IMR-90 (cell line): ENCODE measurements at places on chromosomes 13 and 19.

- no peak for DNase-seq
Observed at GRCh38 chr19:51771376-51772130, 10.6 kb downstream of the FPR2 start.

DNA sequence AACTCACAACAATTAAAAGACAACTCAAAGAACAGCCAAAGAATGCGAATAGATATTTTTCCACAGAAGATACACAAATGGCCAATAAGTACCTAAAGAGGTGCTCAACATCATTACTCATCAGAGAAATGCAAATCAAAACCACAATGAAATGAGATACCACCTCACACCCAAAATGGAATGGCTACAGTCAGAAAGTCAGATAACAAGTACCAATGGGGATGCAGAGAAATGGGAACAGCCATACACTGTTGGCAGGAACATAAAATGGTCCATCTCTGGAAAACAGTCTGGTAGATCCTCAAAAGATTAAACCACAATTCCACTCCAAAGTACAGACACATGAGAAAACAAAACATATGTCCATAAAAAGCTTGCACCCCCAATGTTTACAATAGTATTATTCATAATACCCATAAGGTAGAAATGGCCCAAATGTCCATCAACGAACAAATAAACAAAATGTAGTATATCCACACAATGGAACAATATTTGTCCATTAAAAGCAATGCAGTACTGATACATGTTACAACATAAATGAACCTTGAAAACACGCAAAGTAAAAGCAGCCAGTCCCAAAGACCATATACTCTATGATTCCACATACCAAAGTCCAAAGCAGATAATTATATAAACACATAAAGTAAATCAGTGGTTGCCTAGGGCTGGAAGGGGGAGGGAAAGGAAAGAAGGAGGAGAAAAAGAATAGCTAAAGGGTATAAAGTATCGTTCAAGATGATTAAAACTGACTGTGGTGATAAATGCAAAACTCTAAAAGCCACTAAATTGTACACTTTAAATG, 19.6 kb downstream of the USP12 start:
- DNase-seq, result peak; percentile 29

DNA sequence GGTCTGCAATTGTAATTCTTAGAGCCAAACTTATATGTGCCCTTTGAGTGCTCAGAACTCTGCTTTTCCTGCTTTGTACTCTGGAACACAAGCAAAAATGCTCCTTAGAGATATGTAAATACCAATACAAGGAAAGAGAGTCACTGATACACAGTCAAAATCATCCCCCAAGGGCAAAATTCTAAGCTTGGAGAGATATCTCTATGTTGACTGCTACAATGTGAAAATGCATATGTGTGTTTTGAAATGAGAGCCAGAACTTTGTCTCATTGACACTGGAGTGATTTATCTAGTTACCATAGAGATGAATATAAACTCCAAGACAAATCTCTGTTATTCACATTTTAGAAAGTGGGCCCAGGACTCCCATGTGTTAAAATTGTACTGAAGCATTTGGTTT, 494.8 kb upstream of the SLITRK1 start:
- no peak for DNase-seq

- no peak for DNase-seq
Observed at GRCh38 chr13:82817133-82817532, 1065.1 kb downstream of the SLITRK1 start.

- DNase-seq, result no peak
Observed at GRCh38 chr19:36246006-36246481, 31.1 kb downstream of the ZNF146 start.

- DNase-seq, result no peak
Observed at GRCh38 chr13:33800646-33801186, 17.2 kb upstream of the RFC3 start.

DNA sequence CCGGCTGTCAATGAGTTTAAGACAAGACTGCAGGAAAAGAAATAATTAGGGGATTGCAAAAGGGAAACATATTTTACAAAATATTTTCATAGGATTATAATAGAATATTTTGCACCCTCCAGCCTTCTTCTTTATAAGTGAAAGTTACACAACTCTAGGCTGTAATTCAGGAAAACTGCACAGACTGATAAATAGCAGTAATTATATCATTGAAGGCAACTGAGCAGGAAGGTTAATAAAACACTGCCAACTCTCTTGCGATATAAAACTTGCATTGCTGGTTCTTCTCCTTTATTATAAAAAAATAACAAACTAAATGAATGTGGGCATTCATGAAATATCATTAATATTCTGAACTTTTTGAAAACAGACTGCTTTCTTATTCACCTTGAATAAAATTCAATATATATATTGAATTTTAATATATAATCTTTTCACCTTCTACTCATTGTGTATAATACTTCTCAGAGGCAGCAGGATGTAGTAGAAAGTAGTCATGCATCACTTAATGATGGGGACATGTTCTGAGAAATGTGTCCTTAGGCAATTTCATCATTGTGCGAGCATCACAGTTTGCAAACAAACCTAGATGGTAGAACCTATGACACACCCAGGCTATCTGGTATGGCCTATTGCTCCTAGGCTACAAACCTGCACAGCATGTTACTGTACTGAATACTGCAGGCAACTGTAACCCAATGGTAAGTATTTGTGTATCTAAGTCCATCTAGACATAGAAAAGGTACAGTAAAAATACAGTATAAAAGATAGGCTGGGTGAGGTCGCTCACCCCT, 24.9 kb upstream of the STARD13 start:
- no peak for DNase-seq

- peak; percentile 27 for DNase-seq
Observed at GRCh38 chr13:67353941-67354340, 123.8 kb upstream of the PCDH9 start.

DNA sequence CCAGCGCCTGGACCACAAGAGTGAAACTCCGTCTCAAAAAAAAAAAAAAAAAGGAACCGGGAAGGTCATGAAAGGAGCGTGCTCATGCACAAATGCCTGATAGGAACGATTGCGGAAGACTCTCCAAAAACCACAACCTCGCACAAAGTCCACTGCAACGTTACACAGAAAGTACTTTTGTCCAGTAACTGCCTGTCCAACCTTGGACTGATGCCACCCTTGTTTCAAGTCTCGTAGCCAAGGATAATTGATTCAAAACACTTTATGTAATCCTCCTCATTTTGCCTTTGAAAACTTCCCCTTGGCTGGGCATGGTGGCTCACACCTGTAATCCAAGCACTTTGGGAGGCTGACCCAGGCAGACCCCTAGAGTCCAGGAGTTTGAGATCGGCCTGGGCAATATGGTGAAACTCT, 13.7 kb downstream of the LGALS7 start:
- DNase-seq, result no peak

- DNase-seq, result no peak
Observed at GRCh38 chr19:6272411-6272791, 7.4 kb downstream of the MLLT1 start.

GRCh38 chr19:51508059-51508733, 6.6 kb upstream of the SIGLEC12 start:
- no peak for DNase-seq

DNA sequence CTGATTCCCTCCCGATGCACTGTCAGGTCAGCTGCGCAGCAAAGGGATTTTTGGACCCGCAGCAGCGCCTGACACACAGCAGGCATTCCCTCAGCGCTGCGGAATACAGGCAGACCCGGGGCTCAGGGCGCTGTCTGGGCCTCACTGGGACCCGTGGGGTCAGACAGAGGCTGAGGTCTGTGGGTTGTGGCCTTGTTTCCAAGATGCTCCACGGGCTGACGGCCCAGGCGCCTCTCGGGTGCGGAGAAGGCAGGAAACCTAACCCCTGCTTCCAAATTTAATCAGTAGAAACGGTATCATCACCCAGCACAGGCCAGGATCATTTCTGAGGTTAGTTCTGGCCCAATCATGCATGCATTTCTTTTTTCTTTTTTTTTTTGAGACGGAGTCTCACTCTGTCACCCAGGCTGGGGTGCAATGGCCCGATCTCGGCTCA, 686 bp upstream of the RNF126 start:
- no peak for DNase-seq

DNA sequence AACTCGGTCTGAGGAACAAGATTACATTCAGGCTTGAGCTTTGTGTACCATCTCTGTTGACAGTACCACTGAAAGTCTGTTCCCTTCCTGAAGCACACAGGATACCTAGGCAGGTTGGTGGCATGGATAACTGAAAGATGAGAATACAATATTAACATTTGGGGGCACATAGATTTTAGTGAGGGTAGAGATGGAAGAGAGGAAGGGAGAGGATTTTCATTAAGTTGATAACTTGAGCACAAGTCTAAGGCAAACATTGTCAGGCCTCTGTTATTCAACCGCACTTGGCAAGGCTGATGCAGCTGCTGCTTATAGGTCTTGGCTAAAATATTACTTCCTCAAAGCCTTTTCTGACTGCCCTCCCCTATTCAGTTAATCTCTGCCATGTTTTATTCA, 10.9 kb downstream of the MIR17HG start:
- DNase-seq, result no peak

- no peak for DNase-seq
Observed at GRCh38 chr13:113166681-113167080, 8.2 kb downstream of the PROZ start.

GRCh38 chr13:111973186-111973585, 93.8 kb upstream of the SOX1 start:
- DNase-seq, result no peak

DNA sequence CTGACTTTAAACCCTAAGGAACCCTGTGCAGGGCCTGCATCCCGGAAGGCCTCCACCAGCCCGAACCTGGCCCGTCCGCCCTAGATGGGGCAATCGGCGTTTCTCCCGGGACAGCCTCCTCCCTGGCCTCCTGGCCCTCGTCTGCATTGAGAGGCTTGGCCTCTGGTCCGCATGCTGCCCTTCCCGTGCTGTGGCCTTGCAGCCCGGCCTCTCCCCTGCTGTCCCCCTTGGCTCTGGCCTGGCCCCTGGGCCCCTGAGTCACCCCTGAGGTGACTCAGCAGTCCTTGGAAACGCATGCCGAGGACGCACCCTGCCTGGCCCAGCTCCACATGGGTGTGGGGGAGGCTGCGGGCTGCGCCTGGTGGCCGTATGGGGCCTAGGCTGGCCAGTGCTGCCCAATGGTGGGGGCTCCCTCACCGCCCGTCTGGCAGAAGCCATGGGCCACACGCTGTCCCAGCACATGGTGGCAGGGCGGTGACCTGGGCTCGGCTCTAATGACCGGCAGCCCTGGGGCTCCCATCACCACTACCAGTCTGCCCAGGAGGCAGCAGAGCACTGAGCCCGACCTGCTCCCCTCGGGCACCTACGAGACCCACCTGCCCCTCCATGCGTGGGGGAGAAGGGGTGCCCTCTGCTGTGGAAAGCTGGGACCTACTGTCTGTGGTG, 25.7 kb downstream of the SH3GL1 start:
- DNase-seq, result peak; percentile 87

DNA sequence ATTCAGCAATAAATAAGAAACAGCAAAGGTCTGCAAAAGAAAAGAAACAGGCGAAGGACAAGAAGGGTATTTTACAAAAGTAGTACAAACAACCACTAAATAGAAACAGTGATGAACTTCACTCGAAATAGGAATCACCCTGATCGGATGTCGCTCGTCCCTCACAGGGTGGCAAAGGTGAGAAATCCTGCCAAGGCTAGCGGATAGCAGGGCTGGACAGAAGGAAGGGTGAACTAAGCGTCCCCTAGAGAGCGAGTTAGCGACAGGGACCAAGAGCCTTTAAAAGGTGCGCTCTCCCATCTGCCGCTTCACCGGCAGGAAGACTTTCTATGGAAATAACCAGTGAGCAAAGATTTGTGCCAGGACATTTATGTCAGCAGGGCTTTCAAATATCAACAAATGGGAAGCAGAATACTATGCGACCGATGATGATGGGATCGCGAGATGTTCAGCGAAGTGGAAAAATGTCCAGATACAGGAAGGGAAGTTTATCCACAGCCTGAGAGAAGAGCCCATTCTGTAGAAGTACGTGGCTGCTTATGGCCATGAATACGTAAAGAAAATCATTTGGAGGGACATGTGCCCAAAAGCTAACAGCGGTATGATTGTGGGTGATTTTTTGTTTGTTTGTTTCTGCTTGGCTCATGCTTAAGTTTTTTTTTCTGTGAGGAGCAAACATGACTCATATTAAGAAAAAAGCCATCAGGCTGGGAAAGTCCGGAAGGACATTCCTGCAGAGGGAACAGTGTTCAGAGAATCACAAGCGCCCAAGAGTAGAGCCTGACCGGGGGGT, 18.9 kb downstream of the ELAVL1 start:
- DNase-seq, result peak; percentile 82

DNA sequence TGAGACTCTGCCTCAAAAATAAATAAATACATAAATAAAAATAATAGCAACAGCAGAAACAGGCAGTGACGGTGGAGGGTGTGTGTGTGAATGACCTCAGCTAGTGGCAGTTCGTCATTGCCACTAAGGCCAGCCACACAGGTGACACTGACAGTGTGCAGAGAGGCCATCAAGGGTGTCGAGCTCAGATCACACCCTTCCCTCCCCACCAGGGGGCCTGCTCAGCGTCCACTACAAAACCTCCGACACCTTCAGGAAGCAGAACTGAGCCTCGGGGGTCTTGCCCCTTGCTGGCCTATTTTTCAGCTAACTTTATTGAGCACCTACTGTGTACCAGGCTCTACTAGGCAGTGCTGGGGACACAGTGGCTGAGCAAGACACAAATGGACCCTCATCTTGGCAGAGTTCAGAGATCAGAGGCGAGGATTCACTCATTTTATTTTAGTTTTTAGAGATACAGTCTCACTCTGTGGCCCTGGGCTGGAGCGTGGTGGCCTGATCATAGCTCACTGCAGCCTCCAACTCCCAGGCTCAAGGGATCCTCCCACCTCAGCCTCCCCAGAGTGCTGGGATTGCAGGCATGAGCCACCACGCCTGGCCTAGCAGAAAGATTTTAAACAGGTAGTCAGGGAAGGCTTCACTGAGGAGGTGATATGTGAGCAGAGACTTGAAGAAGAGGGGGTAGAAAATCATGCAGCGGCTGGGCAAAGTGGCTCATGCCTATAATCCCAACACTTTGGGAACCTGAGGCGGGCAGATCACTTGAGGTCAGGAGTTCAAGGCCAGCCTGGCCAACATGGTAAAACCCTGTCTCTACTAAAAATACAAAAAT, 30.3 kb upstream of the SEMA6B start:
- DNase-seq, result no peak

GRCh38 chr19:30711296-30711695, 339.1 kb downstream of the ZNF536 start:
- DNase-seq, result no peak

- no peak for DNase-seq
Observed at GRCh38 chr19:4059891-4060620, 6.6 kb downstream of the ZBTB7A start.

- DNase-seq, result no peak
Observed at GRCh38 chr19:1274081-1274851, 1.1 kb upstream of the FAM174C start.

DNA sequence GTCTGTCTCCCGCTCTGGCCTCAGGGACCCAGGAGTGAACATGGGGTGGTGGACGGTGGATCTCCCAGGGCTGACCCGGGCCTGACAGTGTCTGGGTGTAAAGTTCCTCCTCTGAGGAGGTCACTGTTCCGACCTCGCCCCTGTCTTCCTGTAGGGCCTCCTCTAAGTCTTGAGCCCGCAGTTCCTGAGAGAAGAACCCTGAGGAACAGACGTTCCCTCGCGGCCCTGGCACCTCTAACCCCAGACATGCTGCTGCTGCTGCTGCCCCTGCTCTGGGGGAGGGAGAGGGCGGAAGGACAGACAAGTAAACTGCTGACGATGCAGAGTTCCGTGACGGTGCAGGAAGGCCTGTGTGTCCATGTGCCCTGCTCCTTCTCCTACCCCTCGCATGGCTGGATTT, at the start of gene SIGLEC9:
Gene SIGLEC9 (plus strand): TSS at position 178 of the 400 bp plus-strand sequence. CDS start 69 bp downstream, at position 247.
- DNase-seq, result no peak

- DNase-seq, result no peak
Observed at GRCh38 chr13:94776300-94776699, 64.0 kb upstream of the SOX21 start.

GRCh38 chr13:45325806-45326205, 15.2 kb downstream of the TPT1 start:
- DNase-seq, result peak; percentile 97
